B cell (primary cell): ENCODE measurements at places on chromosomes 7 and 10.

- no peak for DNase-seq
These were observed 272.0 kb downstream of the HPSE2 start for GRCh38 chr10:98963608-98964007.

DNA sequence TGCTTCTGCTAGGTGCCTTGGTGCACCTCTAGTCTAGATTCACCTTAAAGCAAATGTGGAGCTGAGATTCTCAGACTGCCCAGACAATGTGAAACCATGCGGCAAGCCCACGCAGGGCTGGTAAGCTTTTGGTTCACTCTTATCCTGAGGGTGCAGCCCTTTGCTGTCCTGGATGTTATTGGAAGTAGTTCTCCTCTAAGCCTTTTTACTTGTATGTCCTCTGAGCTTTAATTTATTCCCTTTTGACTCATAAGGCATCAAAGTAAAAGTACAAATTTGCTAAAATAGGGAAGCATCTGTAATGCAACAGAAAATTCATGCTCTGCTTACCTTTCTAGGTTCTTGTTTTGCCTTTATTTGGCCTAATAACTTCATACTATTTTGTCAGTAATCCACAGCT is 186.8 kb downstream of the MACC1 start:
- peak; percentile 11 for DNase-seq

- DNase-seq: no peak
These were observed 38.2 kb downstream of the HTRA1 start for GRCh38 chr10:122499491-122499941.

DNA sequence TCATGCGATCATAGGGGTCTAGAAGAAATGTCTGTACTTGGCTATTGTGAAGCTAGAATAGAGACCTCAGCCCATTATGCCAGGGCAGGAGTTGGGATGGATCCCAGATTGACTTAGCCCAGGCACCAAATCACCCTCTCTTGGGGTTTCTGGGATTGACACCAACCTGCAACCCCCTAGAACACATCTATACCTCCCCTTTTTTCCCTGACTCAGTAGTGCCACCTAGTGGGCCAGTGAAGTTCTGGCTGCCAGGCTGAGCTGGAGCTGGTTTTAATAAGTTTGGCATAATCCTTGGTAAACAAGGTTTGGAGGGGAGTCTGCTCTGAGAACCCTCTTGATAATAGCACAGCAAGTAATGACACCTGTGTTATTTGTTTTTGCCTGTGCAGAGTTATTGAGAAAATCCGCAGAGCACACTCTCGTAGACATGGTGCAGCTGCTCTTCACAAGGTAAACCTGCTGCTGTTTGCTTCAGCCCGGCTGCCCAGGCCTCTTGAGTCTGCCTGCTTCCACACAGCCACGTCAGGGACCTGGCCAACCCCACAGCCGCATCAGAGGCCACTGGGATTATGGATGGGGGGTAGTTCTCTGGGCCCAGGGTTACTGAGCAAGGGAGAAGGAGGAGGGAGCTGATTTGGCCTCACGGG is 43.3 kb upstream of the NFKB2 start:
- peak; percentile 78 for DNase-seq

- no peak for DNase-seq
These were observed 307.3 kb downstream of the THSD7A start for GRCh38 chr7:11524476-11525397.

GRCh38 chr10:106799776-106800175 is 364.7 kb downstream of the SORCS1 start:
- DNase-seq: no peak

DNA sequence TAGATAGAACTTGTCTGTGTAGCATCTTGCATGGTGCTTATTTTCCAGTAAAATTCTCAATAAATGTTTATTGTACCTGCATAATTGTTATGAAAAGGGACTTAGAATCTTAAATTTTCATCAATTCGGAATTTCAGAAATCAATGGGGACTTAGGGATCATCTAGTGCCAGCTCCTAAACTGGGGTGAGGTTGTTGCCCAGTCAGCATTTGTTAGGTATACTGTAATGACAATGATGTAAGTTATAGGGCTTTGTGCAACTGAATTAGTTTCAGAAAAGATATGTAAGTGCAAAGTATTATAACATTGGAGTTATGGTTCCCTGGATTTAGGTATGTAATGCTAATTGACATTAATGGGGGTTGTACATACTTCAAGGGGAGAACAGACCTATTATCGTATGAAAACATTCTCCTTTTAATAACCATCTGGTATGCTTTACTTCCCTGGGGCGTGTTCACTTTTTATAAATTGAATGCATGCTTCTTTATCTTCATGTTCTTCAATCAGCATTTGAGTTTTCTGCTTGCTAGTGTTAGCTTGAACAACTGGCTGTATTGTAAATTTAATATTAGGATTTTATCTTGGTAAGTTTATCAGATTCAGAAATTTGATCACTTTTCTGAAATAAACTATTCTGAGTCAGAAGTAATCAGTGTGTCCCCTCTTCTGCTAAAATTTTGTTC is 270.3 kb downstream of the BBS9 start:
- no peak for DNase-seq

- no peak for DNase-seq
These were observed 97.7 kb downstream of the TAF3 start for GRCh38 chr10:7915923-7916536.

- DNase-seq: no peak
These were observed 114.8 kb downstream of the JAZF1 start for GRCh38 chr7:28065721-28066285.

DNA sequence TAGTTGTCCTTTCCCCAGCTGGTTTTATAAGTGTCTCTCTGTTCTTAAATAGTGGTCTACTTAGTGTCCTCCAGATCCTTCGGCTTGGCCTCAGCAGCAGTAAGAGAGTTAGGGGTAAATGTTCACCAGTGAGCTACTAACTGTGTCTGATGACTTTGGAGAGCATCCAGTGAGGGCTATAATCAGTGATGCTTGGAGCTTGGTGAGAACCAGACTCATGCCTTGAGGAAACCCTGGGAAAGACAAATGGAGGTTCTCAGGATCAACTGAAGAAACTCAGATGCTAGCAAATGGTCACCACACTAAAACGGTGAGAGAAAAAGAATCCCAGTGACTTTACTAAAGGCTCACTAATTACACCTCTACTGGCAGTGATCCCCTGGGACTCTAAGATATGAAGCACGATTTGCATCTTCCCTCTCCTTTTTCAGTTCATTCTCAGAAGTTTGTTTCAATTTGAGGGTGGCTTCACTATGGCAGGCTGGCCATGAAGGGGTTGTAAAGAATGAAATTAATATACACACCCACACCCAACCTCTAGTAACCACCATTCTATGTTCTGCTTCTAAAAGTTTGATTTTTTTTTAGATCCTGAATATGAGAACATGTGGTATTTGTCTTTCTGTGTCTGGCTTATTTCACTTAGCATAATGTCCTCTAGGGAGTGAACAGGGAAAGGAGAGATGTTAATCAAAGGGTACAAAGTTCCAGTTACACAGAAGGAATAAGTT is 177.9 kb downstream of the PDE1C start:
- no peak for DNase-seq

DNA sequence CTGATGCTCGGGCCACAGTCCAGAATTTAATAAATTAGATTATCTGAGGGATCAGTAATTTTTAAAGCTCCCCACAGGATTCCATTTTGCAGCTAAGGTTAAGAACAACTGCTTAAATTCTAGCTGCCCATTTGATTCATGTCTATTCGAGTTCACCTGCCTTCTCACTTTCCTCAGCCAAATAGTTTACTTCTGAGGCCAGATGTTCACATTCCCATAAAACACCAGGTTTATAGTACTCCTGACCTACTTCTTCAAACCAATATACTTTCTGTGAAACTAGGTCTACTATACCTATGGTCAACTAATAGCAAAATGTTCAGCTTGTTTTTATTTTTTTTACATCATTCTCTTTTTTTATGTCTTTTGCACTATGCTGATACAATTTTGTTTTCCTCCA is 86.3 kb downstream of the GPR158 start:
- DNase-seq: no peak

DNA sequence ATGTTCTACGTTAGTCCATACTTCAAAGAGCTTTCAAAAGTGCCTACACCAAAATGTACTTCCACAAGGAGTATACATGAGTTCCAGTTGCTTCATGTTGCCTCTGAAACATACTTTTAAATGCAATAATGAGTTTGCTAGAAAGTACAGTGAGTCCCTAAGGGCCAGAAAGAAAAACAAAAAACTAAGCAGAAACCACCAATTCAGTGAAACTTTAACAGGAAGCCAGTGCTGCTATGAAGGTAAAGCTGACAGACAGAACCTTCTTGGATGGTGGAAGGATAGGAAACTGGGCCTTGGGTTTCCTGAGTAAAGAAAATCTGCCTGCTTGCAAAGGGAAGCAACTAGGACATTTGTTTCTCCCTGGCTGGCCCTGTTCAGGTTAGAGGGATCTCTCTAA is 104.2 kb downstream of the CTTNBP2 start:
- no peak for DNase-seq

DNA sequence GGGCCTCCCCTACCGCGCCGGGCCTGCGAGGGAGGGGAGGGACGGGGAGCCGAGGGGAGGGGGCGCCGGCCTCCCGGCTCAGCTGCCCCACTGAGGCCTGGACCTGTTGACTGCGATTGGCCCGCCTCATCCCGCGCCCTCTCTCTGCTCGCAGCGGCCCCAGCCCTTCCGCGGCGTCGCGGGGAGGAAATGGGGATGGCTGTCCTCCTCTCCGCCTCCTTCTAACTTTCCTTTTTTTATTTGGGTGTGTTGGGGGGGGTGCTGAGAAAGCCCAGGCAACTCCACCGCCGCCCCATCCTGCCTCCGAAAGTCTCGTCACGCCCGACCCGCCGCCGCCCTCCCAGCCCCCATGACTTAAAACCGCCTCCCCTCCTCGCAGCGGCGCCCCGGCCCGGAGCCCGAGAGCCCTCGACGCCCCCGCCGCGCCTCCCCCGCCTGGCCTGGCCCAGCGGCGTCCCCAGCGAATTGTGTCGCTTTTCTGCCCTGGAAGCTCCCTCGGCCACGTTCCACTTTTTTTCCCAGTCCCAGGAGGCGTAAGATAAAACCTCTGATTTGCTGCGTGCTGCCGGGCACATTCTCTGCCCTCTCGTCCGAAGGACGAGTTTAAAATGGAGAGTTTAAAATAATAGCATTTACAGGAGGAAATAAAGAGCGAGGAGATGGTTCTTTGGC is 842 bp upstream of the SKIDA1 start:
- peak; percentile 68 for DNase-seq

- no peak for DNase-seq
These were observed 330.1 kb downstream of the EXOC4 start for GRCh38 chr7:133582766-133583523.

- DNase-seq: no peak
These were observed 1174.9 kb upstream of the AUTS2 start for GRCh38 chr7:68423356-68423755.

- no peak for DNase-seq
These were observed 16.4 kb upstream of the PARP12 start for GRCh38 chr7:140079121-140079536.

- no peak for DNase-seq
These were observed 116.5 kb upstream of the SVIL start for GRCh38 chr10:29751240-29751639.

DNA sequence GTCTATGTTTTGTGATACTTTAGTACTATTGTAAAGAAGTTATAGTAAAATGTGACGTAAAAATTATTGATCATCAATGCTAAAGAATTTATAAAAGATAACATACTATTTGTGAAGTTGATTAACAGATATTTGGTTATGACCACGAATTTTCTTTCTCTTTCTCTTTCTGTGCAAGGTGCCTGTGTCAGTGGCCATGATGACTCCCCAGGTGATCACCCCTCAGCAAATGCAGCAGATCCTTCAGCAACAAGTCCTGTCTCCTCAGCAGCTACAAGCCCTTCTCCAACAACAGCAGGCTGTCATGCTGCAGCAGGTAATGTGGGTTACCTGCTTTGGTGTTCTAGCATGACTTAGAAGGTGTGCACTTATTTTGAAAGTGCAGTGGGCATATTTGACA is 213.7 kb downstream of the FOXP2 start:
- DNase-seq: no peak

GRCh38 chr7:7972128-7972527 is 3.5 kb downstream of the GLCCI1 start:
- DNase-seq: no peak

DNA sequence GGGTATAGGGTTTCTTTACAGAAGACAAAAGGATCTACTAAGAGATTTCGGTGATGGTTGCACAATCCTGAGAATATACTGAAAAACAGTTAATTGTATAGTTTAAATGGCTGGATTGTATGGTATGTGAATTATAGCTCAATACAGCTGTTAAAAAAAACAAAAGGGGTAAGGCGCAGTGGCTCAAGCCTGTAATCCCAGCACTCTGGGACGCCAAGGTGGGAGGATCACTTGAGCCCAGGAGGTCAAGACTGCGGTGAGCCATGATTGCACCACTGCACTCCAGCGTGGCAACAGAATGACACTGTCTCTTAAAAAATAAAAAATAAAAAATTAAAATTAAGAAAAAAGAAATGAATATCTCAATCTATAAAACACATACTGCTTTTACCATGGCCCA is 18.5 kb downstream of the ESYT2 start:
- no peak for DNase-seq

DNA sequence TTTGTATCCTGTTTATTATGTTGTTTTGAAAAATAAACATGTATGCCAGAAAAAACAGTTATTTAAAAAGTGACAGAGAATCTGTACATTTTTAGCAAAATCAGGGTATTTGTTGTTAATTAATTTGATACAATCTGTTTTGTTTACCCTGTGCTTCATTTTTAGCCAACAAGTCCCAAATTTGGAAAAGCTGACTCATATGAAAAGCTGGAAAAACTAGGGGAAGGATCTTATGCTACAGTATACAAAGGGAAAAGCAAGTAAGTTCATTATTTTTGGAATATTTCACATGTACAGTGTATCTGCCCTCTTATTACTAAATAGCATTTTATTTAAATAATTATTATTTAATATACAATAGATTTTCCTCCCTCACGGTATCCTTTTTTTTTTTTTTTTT is 151.4 kb downstream of the CDK14 start:
- DNase-seq: no peak

DNA sequence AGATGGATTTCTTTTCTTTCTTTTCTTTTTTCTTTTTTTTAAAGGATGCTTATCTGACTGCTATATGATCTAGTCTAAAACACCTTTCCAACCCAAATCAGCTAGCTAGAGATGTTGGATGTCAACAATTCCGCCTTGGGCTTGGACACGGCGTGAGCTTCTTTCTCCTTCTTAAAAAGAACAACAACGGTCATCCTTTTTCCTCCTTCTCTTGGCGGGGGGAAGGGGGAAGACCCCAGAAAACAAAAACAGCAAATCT is 1.0 kb downstream of the BEND7 start:
- peak; percentile 29 for DNase-seq
